ENCODE measurements at places on chromosomes 7 and 10. TPM values are rescaled to one million over a fixed set of nuclear protein-coding genes. Genes with fewer than 3 reads are reported as not detected.

DNA sequence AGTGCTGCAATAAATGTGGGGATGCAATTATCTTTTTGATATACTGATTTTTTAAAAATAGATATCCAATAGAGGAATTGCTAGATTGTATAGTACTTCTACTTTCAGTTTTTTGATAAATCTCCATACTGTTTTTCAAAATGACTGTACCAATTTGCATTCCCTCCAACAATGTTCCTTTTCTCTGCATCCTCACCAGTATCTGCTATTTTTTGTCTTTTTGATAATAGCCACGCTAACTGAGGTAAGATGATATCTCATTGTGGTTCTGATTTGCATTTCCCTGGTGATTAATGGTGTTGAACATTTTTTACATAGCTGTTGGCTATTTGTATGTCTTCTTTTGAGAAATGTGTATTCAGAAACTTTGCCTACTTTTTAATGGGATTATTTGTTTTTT lies 217.7 kb upstream of the MTPN start:
- no peak overlapping the region for H3K4me3 ChIP-seq
- H3K27me3 ChIP-seq, result no peaks in the 10 kb centered on the region
- H3K4me1 ChIP-seq, result no peaks in the 10 kb centered on the region
- H3K36me3 ChIP-seq, result no peaks in the 10 kb centered on the region

GRCh38 chr10:18321371-18321770 lies 181.1 kb downstream of the CACNB2 start:
- no peaks in the 10 kb centered on the region for H3K4me1 ChIP-seq
- H3K27me3 ChIP-seq, result no peaks in the 10 kb centered on the region
- no peak for DNase-seq
- no peaks in the 10 kb centered on the region for H3K36me3 ChIP-seq

- no peak overlapping the region for H3K27ac ChIP-seq
- no peaks in the 10 kb centered on the region for H3K4me1 ChIP-seq
- H3K36me3 ChIP-seq, result peaks cover 36% of the 10 kb centered on the region
Measured at GRCh38 chr10:99742701-99743100, 10.7 kb downstream of the CUTC start.

- H3K4me3 ChIP-seq, result no peak overlapping the region
- H3K4me1 ChIP-seq, result no peaks in the 10 kb centered on the region
- H3K27me3 ChIP-seq, result no peaks in the 10 kb centered on the region
- H3K36me3 ChIP-seq, result no peaks in the 10 kb centered on the region
- H3K27ac ChIP-seq, result no peak overlapping the region
Measured at GRCh38 chr7:55484241-55484640, 88.1 kb downstream of the VOPP1 start.

The TET1 gene
- 6.9 TPM for total RNA-seq

The TMEM196 gene
- not detected for total RNA-seq

Data from breast epithelium (tissue), 4 donors.